ENCODE measurements at places on chromosomes 3 and 15.

DNA sequence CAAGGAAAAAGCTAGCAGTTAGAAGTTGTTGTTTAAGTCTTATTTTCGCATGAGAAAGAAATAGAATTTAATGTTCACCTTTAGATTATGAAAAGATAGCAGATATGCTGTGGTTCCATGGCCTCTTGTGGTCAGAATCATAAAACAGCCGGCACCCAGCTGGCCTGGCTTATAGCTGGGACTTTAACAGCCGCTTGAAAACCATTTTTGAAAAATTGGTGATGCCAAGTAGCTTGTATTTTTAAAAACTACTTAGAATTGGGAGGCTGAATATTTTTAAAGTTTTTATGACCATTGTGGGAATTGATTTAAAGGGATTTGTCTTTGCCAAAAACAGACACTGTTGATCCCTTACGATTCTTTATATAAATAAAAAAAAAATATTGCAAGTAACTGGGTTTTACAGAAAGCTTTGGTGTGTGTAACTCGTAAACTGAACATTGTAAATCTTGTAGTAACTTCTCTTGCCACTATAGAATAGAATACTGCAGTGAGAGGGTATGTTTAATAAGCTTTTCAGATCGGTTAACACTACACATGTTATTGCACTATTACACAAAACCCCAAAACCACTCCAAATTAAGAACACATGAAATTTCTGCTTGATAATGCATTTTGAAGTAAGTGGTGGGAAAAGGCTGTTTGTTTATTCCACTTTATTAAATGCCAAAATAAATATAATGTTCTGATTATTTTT, 6.6 kb downstream of the ARRDC4 start:
- no peak for DNase-seq

DNA sequence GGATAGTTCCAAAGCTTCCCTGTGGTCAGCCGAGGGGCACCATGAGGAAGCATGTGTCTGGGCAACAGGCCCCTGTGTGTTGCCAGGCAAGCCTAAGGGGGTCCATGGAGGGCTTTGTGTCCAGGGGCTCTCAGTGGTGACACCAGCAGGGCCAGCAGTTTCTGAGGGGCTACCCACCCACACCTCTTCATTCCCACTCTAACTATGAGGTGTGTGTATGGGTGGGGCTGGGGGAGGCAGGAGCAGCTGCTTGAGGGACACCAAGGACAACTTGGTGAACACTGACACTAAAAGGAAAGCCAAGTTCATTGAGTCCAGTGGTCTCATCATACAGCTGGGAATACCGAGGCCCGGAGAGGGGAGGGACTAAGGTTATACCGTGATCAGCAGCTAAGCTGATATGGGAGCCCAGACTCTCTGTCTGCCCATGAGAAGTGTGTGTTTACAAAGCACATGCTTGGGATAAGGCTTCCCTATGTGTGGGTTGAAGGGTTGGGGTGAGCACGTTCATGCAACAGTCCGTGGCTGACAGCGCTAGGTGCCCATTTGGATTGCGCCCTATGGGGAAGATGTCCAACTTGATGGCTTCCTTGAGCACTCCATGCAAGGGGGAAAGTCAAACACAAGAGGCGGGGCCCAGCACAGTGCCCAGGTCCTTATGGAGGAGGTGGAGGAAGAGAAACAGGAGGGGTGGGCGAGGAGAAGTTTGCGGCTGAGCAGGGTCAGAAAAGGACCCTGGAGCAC, 34.8 kb upstream of the CHRNB4 start:
- no peak for DNase-seq

GRCh38 chr15:63339836-63340235, 41.8 kb downstream of the CA12 start:
- DNase-seq, result no peak

DNA sequence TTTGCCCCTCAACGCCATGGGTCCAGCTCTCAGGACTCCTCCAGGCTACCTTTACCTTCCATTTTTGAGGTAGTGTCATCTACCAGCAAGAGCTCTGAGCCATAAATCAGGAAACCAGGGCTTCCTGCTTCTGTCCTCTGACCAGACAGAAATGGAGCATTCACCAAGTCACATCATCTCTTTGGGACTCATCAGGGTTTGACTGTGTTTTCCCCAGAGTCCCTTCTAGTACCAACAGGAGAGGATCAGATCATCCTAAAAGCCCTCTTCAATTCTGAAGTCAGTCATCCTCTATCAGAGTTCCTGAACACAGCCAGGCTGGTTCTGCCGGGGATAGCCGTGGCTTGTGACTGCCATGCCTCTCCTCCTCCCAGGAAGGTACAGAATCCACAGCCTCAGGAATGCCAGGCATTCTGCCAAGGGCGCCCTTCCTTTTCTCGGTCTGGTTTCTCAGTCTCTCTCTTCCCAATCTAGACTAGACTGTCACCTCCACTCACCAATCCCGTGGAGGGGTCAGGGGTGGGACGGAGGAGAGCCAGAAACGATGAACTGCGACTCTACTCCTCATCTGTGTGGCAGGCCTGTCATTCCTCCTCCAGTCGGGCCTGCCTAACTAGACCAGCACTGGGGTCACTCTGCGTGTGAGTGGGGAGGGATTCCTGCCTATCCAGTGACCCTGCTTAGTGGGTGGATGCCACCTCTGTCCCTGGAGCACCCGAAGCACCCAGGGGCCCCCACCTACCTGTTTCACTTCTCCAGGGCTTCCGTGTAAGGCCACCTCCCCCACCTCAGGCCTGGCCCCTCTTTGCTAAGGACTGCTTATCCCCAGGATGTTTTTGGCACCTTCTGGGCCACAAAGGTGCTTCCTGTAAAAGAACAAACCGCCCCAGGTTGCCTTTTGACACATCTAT, 30.9 kb downstream of the CCNL1 start:
- DNase-seq, result no peak

- DNase-seq, result no peak
These were observed 44.6 kb downstream of the CCNL1 start for GRCh38 chr3:157115069-157116006.

DNA sequence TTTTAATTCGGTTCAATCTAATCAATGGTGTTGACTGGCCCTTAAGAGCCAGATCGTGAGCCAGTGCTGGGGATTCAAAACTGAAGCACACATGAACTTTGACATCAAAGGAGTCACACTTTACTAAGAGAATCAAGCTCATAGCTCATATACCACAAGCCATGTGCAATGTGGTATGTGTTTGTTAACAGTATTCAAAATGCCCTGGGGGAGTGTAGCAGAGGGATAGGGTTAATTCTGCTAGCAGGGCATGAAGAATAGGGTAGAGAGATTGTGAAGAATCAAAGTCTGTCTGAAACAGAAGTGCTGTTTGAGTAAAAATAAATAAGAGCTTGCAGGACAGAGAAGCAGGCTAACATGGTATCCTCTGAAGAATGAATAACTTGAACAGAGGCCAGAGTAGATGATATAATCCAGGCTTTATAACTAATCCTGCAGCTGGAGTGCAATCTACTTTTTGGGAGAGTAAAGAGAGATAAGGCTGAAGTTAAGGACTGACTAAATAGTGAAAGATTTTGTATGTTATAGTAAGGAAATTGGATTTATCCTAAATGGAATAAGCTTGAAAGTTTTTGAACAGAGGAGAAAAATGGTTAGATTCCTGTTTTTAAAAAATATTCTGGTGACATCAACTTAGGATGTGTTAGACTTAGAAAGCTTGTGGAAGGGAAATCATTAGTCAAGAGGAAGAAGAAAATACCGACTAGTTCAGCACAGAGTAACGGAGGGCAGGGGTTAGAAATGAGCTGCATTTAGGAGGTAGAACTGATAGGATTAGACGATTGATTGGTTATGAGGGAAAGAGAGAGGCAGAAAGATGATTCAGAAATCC, 292.0 kb downstream of the NFKBIZ start:
- no peak for DNase-seq

DNA sequence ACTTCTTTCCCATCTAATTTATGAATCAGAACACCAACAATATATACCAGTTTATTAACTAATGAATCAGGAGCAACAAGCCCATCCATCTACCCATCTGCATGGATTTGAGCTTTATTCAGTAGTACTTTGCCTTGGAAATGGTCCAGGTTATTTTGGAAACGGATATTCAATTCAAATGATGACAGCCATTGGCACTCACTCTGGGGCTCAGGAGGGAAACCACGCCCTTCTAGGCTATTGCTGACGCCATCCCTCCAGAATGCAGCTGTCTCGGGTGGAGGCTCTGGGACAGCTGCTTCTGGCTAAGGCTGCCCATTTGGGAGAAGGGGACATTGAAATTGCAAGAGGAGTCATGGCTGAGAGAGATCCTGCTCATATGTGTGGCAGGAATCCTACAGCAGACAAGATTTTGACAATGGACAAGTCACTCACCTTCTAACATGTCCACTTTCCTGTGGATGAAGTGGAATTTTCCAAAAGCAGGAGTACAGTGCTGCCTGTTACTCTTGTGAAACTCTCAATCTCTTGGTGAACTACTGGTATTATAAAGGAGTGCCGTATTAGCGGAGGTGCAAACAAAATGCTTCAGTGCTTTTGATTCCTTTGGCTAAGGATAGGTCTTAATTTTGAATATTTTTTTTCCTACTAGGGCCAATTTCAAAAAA, 29.3 kb upstream of the TRAK1 start:
- DNase-seq, result no peak

GRCh38 chr15:33234020-33234461, 39.5 kb upstream of the FMN1 start:
- DNase-seq, result peak; percentile 11

DNA sequence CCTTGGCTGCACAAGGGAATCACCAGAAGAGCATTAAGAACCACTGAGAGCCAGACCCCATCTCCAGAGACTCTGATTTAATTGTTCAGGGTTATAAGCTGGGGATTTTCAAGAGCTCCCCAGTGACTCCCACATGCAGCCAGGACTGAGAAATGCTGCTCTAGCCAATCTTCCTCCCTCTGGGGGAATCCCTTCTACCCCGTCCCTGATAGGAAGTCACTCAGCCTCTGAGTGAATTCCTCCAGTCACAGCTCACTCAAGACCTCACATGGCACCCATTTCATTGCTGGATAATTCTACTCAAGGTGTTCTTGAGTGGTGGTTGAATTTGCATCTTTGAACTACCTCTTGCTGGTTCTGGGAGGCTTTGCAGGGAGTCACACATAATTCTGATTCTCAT, 10.7 kb downstream of the CCR3 start:
- no peak for DNase-seq

GRCh38 chr3:161700998-161701397, 204.4 kb downstream of the OTOL1 start:
- no peak for DNase-seq

- no peak for DNase-seq
These were observed 32.3 kb upstream of the SLC6A1 start for GRCh38 chr3:10960255-10960654.

GRCh38 chr3:194761384-194761783, 75.7 kb downstream of the FAM43A start:
- DNase-seq, result no peak

GRCh38 chr3:196141052-196141865, 59.4 kb upstream of the TFRC start:
- no peak for DNase-seq

DNA sequence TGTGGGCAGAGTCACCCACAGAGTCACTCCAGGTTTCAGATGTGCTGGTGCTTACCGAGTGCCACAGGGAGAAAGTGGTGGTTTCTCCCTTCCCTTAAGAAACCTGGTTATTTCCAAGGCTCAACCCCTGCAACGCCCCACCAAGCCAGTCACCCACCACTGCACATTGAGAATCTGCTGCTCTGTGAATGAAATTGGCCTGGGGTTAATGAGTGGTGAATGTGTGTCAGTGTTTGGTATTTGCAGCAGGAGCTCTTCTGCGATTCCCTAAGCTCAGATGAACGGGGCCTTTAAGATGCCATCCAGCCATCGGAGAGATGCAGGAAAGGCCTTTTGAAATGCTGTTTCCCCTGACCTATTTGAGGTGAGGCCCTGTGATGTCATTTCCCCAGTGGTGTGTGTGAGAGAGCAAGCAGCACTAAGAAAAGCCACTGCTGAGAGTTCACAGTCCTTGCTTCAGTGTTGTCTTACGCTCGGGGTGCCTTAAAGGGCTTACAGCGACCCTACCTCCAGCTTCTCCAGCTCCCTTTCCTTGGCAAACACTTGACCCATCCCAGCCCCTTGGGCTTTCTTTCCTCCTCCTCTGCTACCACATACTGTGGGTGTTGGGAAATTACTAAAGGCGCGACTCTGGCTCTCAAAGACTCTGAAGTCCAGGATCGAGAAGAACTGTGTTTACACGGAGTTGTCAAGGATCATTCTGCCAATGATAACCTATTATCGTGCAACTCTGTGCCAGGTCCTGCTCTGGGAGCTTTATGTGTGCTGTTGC, 68.9 kb downstream of the SMAD3 start:
- DNase-seq, result no peak

DNA sequence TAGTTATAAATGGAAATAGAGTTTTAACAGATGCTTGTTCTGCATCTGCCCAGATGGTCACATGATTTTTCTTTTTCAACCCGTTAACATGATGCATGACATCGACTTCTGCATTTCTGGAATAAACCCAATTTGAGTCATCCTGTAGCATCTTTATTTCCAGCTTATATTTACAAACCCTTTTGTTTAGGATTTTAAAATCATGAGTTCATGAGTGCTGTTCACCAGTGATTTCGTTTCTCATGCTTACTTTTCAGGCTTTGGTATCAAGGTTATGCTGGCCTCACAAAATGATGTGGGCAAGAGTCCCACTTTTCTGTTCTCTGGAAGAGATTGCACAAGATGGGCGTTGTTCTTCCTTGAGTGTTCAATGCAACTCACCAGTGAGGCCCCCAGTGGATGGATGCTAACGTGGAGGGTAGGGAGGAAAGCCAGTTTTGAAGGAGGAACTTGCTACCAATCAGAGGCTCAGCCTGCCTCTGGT, 5.2 kb downstream of the HRH1 start:
- no peak for DNase-seq

DNA sequence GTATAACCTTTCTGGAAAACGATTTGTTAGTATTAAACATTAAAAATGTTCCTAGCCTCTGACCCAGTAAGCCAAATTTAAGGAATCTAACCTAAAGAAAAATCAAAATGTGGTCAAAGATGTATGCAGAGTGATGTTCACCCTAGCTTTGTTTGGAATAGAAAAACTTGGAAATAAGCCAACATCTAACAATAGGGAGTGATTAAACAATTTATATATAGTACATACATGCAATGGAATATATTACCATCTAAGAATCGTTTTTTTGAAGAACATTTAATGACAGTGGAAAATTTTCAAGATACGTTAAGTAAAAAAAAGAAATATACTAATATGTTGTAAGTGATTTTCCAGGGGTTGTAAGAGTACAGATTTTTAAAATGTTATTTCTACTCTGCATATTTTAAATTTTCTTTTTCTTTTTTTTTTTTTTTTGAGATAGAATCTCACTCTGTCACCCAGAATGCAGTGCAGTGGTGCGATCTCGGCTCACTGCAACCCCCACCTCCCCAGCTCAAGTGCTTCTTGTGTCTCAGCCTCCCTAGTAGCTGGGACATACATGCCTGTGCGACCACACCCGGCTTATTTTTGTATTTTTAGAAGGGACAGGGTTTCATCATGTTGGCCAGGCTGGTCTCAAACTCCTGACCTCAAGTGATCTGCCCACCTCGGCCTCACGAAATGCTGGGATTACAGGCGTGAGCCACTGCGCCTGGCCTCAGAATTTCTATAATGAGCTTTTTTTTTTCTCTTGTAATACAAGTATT, 54.9 kb downstream of the ANP32A start:
- no peak for DNase-seq

- DNase-seq, result no peak
These were observed 16.6 kb downstream of the EAF1 start for GRCh38 chr3:15443826-15444524.

GRCh38 chr15:76863693-76864092, 41.4 kb downstream of the SCAPER start:
- DNase-seq, result no peak

- no peak for DNase-seq
These were observed 9.2 kb downstream of the FAM162A start for GRCh38 chr3:122392868-122393844.

- no peak for DNase-seq
These were observed 15.7 kb upstream of the LRRC58 start for GRCh38 chr3:120364821-120365220.

Measured in putamen (tissue), 1 donor.